Psoas muscle (tissue), 8 donors: ENCODE measurements at places on chromosomes 3 and 15. TPM values are rescaled to one million over a fixed set of nuclear protein-coding genes. Genes with fewer than 3 reads are reported as not detected.

DNA sequence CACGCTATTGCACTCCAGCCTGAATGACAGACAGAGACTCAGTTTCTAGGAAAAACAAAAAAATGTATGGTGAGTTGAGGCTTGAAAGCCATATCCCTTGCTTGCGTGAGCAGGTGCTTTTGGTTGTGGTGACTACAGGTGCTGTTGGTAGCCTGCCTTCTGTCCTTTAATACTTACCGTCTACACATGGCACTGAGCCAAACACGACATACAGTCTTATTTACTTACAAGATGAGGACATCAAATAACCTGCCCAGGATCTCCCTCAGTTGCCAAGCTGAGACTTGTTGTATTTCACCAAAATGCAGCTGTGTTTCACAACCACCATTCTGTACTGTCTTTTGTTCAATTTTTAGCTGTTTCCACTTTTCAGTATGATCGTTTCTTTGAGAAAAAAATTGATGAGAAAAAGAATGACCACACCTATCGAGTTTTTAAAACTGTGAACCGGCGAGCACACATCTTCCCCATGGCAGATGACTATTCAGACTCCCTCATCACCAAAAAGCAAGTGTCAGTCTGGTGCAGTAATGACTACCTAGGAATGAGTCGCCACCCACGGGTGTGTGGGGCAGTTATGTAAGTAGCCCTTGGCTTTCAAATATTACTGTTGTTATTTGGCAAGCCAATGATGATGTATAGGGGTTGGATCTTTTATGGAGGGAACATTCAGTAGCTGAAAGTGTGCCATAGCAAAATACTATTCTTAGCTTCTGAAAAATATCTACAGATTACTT, 6.5 kb downstream of the ALAS1 start:
- H3K27ac ChIP-seq = no peak overlapping the region
- DNase-seq = no peak
- no peak overlapping the region for H3K4me3 ChIP-seq
- H3K36me3 ChIP-seq = peaks cover 100% of the 10 kb centered on the region
- peaks cover 22% of the 10 kb centered on the region for H3K4me1 ChIP-seq
- no peaks in the 10 kb centered on the region for H3K27me3 ChIP-seq

DNA sequence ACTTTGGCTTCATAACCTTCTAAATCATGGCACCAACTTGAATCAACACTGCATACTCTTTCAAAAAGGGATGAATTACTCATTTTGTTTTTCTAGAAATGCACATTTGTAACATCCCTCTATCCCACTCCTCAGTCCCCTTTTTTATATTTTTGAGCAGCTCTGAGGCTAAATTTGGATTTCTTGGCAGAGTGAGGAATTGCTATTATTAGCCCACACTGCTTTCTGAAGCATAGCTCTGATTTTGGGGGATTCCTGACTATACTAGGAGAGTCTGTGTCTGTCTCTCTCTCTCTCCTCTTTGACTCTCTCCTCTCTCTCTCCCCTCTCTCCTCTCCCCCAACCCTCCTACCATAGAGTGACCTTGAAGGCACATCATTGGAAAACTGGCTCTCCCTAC, 76.6 kb downstream of the RBPMS2 start:
- H3K4me3 ChIP-seq = peak overlapping the region; percentile 85
- peaks cover 77% of the 10 kb centered on the region for H3K4me1 ChIP-seq
- no peak for DNase-seq
- H3K27ac ChIP-seq = peak overlapping the region; percentile 87
- H3K36me3 ChIP-seq = no peaks in the 10 kb centered on the region

DNA sequence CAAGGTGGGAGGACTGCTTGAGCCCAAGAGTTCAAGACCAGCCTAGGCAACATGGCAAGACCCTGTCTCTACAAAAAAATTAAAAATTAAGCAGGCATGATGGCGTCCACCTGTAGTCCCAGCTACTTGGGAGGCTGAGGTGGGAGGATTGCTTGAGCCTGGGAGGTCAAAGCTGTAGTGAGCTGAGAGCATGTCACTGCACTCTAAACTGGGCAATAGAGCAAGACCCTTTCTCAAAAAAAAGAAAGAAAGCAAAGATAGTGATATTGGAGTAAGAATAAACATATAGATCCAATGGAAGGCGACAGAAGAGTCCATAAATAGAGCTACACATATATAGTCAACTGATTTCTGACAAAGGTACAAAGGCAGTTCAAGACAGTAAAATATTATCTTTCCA, 21.3 kb upstream of the ANKRD28 start:
- H3K27me3 ChIP-seq = no peaks in the 10 kb centered on the region
- H3K4me1 ChIP-seq = peaks cover 41% of the 10 kb centered on the region
- no peak for DNase-seq
- no peak overlapping the region for H3K4me3 ChIP-seq
- H3K27ac ChIP-seq = no peak overlapping the region
- H3K36me3 ChIP-seq = no peaks in the 10 kb centered on the region

The SLC12A1 gene
- total RNA-seq = not detected

DNA sequence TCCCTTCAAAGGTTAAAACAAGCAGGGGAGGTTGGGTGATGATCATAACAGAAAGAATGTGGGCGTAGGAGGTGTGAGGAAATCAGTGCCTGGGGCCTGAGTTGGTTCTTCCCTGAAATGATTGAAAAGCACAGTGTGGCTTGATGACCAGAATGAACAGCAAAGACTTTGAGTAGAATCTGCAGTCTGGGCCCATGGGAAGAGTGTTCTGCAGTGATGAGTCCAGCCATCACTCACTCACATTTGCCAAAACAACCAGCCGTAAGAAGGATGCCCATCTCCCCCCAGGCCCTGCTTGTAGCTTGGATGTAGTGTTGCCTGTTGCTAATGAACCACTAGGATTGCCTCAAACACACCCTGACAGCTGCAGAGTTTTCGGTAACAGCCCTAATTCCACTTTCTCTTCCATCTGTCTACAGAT, 67.9 kb downstream of the VGLL3 start:
- H3K4me3 ChIP-seq = no peak overlapping the region
- H3K4me1 ChIP-seq = no peaks in the 10 kb centered on the region
- peak; percentile 20 for DNase-seq
- no peak overlapping the region for H3K27ac ChIP-seq
- H3K27me3 ChIP-seq = no peaks in the 10 kb centered on the region

DNA sequence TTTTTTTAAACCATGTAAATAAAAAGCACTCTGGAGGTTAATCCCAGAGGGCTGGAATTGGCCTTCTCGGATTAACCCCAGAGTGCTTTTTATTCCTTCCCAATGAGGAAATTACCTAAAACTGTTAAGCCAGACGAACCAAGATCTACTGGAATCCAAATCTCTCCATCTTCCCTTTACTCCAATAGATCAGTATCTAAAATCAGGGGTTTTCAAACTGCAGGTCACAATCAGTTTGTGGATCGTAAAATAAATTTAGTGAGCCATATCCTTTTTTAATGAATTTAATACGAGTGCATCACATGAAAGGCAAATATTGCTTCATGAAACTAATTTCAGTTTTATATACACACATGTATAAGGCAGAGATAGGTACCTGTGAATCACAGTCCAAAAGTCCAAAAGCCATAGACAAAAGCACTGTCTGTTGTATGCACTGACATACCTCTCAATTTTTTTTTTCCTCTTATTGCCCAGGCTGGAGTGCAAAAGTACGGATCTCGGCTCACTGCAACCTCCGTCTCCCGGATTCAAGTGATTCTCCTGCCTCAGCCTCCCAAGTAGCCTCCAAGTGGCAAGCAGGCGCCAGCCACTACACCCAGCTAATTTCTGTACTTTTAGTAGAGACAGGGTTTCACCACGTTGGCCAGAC, 61.3 kb downstream of the TBL1XR1 start:
- no peak overlapping the region for H3K27ac ChIP-seq
- no peaks in the 10 kb centered on the region for H3K36me3 ChIP-seq
- no peaks in the 10 kb centered on the region for H3K27me3 ChIP-seq
- H3K4me3 ChIP-seq = no peak overlapping the region
- DNase-seq = no peak
